RPMI8226 (cell line): ENCODE measurements at places on chromosomes 12 and 14.

- peak; percentile 70 for DNase-seq
Observed at GRCh38 chr14:69818758-69819191, 21.7 kb upstream of the SLC10A1 start.

- DNase-seq, result no peak
Observed at GRCh38 chr12:31016057-31016456, 57.6 kb upstream of the DDX11 start.

DNA sequence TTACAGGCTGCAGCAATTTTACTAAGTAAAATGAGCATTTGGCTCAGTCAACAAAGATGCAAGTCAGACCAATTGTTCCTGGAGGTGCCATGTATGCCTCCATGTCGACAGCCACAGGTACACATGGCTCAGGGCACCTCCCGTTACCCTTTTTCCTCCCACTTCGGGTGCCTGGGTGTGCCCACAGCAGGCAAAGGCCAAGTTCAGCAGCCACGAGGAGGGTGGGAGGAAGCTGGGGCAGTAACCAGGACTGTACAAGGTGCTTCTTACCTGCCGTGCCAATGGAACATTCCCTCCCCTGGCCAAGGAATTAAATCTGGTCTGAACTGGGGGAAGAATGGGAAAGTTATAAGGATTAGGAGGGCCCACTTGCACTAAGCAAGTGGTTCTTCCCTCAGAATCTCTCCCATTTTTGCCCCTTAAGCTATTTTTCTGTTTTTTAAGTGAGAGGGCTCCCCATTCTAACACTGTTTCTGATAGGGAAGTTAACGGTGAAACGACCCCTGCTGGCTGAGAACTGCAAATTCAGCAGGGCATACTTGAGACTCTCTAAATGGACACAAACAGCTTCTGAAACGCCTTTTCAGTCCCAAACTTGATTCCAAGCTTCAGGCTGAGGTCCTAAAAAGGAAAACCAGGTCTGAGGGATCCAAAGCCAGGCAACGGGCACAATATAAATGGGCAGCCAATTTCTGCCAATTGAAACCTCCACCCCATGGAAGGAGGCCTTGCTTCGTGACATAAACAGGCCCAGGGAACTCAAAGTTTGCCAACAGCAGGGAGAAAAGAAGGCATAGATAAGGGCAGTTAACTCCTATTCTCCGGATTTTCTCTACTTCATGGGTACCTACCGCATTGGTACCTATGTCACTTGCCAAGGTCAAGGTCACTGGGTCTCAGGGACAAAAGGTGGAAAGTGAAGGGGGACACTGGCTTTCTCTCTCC lies 24.8 kb downstream of the CLECL1 start:
- DNase-seq, result peak; percentile 74

- no peak for DNase-seq
Observed at GRCh38 chr12:25781232-25781631, 177.2 kb upstream of the RASSF8 start.

DNA sequence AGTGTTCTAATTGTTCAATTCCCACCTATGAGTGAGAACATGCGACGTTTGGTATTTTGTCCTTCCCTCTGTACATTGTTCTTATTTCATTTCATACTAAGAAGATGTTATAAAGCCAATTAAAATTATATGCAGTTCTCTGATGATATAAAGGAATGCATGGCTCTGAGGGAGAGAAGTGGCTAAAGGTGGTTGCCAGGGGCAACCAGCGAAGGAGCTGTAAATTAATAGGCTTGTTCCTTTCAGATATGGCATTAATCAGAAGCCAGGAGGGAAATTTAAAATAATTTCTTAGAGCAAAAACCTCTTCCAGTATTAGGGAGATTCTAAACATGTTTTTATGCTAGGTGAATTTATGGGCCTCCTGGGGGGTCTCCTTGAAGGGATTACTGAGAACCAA lies 227.8 kb downstream of the TMEM117 start:
- no peak for DNase-seq

GRCh38 chr14:90154110-90154509 lies 92.3 kb downstream of the KCNK13 start:
- no peak for DNase-seq

GRCh38 chr12:93080994-93081809 lies 152.1 kb upstream of the EEA1 start:
- no peak for DNase-seq

DNA sequence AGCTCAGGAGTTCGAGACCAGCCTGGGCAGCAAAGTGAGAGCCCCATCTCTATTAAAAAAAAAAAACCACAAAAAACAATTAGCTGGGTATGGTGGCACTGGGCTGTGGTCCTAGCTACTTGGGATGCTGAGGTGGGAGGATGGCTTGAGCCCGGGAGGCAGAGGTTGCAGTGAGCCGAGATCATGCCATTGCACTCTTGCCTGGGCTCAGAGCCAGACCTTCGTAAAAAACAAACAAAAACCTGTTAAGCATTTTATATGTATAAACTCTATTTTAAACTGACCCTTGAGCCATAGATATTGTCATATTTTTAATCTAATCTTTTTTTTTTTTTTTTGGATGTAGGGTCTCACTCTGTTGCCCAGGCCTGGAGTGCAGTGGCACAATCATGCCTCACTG lies 35.7 kb downstream of the DNM1L start:
- DNase-seq, result no peak

GRCh38 chr14:88229428-88229827 lies 93.6 kb downstream of the KCNK10 start:
- DNase-seq, result no peak

DNA sequence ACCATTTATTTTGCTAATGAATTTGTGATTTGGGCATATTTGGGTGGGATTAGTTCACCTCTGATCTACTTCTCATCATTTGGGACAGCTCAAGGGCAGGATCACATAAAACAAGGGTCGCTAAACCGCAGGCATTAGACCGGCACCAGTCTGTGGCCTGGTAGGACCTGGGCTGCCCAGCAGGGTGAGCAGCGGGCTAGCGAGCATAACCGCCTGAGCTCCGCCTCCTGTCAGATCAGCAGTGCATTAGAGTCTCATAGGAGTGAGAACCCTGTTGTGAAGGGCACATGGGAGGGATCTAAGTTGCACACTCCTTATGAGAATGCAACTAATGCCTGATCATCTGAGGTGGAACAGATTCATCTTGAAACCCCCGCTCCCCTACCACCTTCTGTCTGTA lies 785.3 kb downstream of the TRHDE start:
- DNase-seq, result no peak

GRCh38 chr12:7991535-7991934 lies 41.0 kb upstream of the FOXJ2 start:
- DNase-seq, result no peak

DNA sequence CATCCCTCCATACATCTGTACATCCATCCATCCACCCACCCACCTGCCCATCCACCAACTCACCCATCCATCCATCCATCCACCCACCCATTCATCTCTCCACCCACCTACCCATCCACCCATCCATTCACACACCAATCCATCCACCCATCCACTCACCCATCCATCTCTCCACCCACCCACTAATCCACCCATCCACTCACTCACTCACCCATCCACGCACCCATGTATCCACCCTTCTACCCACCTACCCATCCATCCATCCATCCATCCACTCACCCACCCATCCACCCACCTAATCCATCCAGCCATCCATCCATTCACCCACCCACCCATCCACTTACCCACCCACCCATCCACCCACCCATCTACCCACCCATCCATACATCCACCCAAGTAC lies 16.2 kb downstream of the GALNT9 start:
- DNase-seq, result no peak

DNA sequence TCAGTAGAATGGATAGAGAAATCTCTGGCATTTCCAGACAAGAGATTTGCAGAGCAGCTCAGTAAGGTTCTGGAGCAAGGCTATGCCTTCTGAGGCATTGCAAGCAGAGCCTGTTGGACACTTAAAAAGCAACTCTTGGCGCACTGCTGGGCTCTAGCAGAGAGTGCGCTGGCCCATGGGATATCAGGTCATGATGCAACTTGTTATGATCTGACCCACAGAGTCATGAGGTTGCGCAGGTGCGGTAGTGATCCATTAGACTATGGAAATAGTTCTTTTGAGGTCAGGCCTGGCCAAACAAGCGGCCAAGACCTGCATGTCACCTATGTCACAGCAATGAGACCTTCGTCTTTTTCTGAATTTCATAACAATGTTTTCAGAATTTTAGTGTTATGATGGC lies 168.6 kb downstream of the TMTC3 start:
- no peak for DNase-seq

GRCh38 chr12:58639318-58639934 lies 280.9 kb downstream of the LRIG3 start:
- DNase-seq, result no peak

DNA sequence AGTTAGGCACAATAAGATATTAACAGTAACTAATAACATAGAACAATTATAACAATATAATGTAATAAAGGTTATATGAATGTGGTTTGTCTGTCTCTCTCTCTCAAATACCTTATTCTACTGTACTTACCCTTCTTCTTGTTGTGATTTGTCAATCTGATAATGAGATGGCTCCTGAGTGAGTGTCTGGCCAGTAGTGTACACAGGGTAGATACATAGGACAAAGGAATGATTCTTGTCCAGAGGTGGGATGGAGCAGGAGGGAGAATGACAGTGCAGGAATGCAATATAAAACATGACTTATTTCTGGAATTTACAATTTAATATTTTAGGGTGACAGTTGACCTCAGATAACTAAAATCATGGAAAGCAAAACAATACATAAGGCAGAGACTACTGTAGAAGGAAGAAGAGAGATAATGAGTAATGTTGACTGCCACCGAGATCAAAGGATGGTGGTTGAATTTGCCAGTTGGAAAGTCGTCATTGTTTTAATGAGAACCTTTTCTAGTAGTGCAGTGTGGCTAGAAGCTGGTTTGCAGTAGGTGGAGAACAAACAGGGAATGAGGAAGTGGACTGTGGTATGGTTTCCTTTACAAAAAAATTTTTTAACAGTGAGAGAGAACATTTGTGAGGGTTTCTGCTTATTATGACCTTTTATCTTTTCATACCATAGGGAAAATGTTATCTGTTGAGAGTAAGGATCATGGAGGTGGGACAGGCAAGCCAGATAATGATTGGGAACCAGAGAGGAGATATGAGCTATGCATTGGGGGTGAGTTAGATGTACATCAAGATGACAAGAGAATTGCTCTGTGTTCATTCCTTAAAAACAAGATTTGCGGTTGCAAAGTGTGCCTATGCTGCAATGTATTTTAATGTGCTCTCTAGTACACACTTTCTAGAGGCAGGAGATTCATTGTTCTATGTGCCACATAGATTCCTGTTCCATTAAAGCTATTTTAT lies 458.3 kb downstream of the BTG1 start:
- DNase-seq, result no peak

- DNase-seq, result no peak
Observed at GRCh38 chr14:64074961-64075612, 219.1 kb downstream of the ESR2 start.

GRCh38 chr14:94505206-94505605 lies 4.1 kb downstream of the SERPINA12 start:
- DNase-seq, result no peak

DNA sequence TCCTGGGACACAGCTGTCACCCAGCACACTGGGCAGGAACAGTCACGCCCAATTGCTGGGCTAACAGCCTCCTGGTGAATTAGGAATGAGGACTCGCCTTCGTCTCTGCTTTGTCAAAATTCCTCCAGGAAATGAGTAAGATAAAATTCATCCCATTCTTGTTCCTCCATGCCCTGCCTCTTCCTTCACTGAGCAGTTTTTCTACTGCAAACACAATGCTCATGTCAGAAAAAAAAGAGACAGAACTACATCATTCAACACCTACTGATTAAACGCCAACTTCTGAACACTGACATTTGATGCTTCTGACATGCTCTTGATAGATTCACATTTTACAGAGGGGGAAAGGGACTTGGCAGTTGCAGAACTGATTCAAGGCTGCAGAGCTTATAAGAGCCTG lies 37.5 kb upstream of the DTX1 start:
- DNase-seq, result no peak

DNA sequence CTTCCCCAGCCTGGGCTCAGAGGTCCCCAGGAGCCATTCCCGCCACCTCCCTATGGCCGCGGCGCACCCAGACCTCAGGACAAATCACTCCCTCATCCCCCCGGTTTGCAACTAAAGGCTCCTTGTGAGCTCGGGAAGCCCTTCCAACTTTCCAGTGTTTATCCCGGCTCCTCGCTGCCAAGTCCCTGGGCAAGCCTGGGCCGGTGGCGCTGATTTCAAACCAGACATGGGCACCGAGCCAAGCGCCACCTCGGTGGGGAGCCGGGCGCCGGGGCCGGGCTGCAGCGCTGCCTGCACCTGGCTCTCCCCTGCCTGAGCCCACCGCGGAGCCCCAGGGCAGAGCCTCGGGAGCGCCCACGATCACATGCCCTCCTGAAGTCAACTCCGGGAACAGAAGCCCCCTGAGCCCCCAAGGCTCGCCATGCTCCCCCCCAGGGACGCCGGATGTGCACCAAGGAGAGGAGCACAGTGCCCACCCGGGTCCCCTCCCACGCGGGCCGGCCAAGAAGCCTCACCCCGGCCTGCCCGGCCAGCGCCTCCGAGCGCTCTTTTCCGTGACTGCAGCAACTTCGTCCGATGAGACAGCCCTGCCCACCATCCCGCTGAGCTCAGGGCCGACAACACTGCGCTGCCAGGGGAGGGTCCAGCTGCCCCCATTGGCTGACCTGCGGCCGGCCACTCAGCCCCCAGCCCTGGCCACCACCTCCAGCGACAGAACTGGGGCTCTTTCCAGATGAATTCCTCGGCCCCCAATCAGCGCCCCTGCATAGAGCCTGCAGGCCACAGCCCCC lies 50.0 kb downstream of the NCOR2 start:
- no peak for DNase-seq

GRCh38 chr12:65695113-65695865 lies 129.0 kb upstream of the HMGA2 start:
- DNase-seq, result no peak

GRCh38 chr14:38873941-38874612 lies 229.0 kb downstream of the SEC23A start:
- peak; percentile 11 for DNase-seq

DNA sequence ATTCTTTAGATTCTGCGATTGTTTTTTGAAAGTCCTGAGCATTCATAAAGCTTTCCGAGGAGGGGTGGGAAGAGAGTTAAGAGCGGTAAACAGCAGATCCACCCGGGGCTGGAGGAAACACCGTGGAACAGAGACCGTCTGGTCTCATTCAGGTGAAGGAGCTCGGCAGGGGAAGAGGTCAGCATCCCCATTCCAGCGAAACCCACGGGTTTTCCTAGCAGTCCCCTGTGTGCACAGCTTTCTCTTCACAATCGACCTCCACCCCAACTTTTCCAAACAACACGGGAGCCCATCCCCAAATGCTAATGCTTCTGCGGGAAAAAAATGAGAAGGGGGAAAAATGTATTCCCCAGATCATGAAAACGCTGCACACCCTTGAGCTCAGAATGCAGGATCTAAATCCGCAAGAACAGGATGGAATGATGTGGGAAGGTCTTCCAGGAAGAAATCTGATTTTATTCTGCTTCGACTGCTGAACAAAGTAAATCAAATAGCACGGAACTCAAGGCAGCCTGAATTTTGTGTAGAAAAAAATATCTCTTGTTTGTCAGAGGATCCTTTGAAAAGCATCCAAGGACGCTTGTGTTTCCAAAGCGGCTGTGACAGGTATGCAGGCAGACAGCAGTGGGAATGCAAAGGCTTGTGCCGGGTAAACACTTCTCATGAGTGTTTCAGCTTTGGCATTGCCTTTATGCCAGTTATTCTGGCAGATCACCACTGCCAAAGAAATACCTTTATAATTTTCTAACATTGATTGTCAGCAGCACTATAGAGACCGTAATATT lies 128.8 kb downstream of the NDUFA12 start:
- DNase-seq, result no peak

- no peak for DNase-seq
Observed at GRCh38 chr12:46603776-46604456, 221.9 kb downstream of the SLC38A4 start.
